ENCODE measurements at places on chromosomes 4 and X.

- no peak for DNase-seq
These were observed 76.2 kb downstream of the PRRG1 start for GRCh38 chrX:37425370-37425769.

- no peak for DNase-seq
These were observed 459.6 kb downstream of the AFF2 start for GRCh38 chrX:148960060-148960459.

DNA sequence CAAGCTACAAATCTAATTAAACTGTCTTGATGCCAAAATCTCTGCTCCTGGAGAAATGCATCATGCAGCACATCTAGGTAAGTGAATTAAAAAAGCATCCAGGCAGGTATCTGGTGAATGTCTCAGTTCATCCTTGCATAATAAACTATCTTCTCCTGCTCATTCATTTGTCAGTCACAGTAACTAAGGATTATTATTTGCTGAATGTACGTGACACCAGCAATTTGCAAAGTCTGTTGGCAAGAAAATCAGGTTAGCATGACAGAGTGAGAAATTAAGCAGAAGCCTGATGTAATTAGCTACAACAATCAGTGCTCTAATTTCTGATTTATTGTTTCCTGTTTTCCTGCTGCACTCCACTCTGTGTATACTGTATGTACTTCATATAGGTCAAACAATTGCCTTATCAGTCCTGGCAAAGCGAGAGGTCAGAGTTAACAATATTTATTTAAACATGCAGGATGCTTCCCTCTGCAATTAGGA is 213.6 kb downstream of the FBXO8 start:
- DNase-seq, result no peak

DNA sequence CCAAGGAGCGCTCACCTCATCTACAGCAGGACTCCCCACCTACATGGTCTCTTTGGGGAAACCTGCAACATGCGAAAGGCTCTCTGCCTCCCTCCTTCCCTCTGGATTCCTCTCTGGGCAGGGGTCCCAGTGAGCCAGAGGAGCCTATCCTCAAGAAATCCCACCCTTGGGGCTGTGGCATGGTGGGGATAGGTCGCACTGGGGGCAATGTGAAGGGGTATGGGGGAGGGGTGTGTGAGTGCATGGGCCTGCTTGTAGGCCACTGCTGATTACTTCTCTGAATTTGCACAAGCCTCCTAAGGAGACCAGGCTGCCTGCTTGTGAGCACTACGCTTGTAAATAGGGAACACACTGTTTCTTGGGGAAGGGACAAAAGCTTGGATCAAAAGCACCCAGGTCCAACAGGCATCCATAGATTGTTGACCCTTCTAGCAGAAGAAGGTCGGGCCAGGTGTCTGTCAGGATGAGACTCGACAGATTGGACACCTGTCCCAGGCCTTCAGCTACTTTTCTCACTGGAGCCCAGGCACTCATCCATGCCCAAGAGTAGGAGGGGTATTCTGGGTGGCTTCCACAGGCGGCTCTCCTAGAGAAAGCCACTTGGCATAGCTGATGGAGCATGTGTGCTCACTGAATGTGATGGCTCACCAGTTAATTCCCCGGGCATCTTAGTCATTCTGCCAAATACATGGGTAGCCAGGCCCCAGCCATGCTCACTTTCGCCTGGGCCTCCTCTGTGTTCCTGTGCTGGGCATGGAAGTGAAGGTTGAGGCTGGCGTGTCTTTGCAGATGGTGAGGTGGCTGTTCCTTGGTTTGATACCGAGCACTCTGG is 75.0 kb downstream of the NBDY start:
- DNase-seq, result no peak

- no peak for DNase-seq
These were observed 67.6 kb upstream of the DCLK2 start for GRCh38 chr4:150010525-150011126.

DNA sequence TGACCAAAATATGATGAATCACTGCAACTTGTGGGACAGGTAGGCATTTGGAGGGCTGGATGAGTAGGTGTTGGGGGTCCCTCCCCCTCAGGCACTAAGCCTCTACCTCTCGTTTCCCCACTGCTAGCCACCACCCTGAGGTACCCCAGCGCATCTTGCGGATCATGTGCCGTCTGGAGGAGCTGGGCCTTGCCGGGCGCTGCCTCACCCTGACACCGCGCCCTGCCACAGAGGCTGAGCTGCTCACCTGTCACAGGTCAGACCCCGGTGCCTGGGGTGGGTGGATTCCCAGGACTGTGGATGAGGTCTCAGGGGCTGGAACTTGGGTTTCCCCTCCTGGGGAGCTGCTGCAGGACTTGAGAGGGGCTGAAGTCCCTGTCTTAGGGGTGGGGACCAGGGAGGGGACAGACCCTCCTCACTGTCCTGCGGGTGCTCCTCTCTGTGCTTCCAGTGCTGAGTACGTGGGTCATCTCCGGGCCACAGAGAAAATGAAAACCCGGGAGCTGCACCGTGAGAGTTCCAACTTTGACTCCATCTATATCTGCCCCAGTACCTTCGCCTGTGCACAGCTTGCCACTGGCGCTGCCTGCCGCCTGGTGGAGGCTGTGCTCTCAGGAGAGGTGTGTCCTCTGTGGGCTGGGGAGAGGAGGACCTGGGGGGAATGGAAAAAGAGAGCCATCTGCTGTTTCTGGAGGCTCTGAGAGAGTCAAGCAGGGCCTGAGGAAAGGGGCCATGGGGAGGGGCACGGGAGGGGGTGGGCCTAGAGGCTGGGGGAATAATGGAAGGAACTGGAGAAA is 10.1 kb upstream of the ERAS start:
- DNase-seq, result no peak

DNA sequence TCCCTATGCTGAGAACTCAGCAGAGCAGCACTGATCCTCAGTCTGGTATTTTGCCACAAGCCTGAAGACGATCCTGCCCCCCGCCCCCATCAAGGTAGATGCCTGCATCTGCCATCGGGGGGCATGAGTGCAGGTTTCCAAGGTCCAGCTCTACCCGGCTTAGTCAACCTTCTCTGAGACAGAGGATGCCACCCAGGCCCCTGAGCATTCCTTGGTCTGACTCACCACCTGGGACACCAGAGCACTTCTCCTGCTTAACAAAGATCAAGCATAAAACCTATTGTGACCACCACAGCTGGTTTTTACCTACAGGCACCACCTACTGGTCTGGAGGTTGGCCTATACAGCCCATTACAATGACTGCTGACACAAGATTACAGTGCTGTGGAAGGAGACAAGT is 1168.1 kb downstream of the PCDH19 start:
- no peak for DNase-seq

DNA sequence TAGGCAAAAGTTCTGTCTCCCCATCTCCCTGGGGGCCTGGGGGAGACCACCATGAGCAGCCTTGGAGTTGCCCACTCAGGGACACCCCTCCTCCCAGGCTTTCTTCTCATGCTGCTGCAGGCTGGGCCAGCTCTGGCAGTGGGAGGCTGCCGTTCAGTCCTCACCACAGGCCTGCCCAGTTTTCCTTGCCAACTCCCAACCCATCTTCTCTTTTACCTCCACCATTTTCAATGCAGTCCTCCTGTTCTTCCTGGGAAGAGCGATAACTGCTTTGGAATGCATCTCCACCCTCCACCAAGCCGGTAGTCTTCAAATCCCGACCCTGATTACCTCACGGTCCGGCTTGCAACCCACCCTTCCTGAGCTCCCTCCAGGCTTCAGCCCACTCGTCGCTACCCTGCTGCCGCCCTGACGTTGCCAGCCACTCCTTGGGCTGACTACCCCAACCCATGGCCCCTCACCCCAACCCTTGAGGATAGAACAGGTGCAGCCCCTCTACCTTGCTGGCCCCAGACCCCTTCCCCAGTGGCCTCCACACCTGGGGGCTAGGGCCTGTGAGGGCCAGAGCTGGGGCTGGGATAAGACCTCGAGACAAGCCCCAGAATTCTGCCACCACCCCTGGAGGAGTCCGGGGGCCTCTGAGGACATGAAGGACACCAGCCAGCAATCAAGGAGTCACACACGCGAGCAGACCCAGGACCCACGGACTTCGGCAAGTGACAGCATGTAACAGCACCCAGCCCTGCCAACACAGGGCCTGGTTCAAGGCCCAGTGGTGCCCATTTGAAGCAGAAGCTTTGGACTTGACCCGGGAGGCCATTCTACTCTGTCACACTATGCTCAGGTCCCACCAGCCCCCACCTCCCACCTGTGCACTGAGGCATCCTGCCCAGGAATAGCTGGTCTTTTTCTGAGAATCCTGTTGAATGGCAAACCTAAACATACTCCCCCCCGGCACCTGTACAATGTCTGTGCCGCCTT is 9.2 kb downstream of the WDR1 start:
- DNase-seq, result no peak

GRCh38 chr4:15109600-15109999 is 107.3 kb downstream of the CPEB2 start:
- DNase-seq, result no peak

- no peak for DNase-seq
These were observed 258.7 kb downstream of the CXXC4 start for GRCh38 chr4:104235967-104236366.

DNA sequence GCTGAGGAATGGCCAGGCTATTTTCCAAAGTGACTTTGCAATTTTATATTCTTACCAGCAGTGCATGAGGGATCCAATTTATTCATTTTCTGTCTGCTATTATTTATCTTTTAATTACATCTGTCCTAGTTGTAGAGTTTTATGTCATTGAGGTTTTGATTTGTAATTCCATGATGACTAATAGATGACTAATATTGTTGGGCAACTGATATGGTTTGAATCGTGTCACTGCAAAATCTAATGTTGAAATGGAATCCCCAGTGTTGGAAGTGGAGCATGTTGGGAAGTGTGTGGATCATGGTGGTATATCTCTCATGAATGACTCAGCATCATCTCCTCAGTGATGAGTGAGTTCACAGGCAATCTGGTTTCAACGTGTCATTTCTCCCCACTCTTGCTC is 201.5 kb downstream of the TBX22 start:
- no peak for DNase-seq

DNA sequence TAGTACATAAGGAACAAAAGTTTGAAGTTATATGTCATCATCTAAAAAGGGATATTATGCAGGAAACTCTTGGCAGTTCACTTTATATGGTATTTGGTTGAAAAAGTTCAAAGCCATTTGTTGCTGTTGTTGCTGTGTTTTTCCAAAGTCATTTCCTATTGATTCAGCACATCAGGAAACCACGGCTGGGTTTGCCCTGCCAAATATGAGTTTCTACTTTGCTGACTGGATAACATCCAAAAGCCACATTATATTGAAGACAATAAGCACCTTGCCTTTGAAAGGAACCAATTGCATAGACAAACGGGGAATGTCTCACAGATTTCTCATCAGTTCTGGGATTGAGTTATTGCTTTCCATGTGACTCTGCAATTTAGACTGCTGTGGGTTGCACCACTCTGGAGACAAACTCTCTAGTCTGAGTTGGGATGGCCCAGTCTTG is 206.1 kb downstream of the SLC39A8 start:
- no peak for DNase-seq

- DNase-seq, result no peak
These were observed 6.0 kb downstream of the DHX15 start for GRCh38 chr4:24578364-24578763.

DNA sequence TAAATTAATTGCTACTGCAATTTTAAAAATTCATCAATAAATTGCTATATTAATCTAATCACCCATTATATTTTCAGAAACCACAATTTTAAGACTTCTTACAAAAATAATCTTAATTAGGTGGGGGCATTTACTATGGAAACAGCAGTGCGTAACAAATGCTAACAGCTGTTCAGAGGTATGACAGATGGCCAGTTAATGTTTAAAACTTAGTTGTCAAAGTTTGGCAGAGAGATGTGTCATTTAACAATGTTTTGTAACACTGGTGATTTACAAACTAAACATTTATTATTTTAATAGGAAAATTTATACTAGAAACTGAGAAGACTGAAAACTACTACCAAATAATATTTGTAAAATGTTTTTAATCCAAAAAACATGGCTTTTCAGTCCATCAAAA is 85.2 kb upstream of the GPR34 start:
- DNase-seq, result no peak

GRCh38 chr4:28760003-28760402 is 1899.4 kb downstream of the STIM2 start:
- no peak for DNase-seq

DNA sequence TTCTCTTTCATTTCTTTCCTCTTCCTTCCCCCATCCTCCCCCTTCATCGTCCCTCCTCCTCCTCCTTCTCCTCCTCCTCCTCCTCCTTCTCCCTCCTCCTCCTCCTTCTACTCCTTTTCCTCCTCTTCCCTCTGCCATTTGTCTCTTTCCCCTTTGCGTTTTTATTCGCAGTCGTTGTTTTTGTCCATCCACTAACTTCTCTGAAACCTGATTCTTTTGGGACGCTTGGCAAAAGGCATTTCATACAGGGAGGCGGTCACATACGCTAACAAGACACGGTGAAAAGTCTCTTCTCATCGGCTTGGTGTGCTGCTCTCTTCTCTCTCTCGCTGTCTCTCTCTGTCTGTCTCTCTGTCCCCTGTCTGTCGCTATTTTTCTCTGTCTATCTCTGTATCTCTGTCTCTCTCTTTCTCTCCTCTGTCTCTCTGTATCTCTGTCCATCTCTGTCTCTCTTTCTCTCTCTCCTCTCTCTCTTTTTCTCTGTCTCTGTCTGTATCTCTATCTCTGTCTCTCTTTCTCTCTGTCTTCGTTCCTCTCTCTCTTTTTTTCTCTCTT is 5.4 kb upstream of the SHOX start:
- no peak for DNase-seq

GRCh38 chr4:110681381-110681780 is 58.5 kb upstream of the PITX2 start:
- DNase-seq, result no peak

DNA sequence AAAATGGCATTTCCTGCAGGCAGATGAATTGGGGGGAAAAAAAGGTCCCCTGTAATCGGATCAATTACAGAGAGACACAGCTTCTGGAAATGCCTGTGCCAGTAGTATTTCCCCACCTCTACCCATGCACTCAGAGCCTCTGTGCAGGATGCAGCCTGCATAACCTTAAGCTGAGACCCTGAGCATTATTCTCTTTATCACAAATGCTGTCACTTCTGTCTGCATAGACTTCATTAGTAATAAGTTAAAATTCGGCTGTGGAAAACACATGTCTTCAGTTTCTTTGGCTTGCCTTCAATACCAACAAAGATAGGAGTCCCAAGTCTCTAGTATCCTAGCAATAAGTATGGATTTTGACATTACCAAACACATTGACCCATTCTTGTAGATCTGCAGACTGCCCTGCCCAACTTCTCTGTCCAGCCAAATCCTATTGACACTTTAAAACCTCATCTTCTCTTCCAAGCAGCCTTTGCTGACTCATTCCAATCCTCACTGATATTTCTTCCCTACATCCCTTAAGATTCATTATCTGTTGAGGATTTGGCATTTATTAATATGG is 70.8 kb downstream of the LUZP4 start:
- no peak for DNase-seq

- DNase-seq, result no peak
These were observed 11.0 kb downstream of the FAT4 start for GRCh38 chr4:125325733-125326132.

DNA sequence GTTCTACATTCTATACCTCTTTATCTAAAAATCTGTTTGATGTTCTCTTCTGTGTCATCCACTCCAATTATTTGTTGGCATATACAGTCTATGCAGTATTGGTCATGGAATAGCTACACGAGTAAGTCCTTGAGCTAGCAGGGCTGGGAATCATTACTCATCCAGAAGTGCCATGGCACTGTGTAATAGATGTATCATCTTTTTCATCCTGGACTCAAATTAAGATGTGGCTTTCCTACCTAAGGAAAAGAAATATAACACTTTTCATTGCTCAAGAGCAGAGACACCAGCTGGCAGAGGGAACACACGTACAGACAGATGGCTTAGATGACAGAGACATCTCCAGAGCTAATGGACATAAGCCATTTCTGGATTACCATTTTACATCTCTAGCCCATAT is 159.8 kb downstream of the FAM13A start:
- no peak for DNase-seq

Measured in GM12892 (cell line).